Ascending aorta (tissue), 2 donors: ENCODE measurements at places on chromosomes 16 and 17. TPM values are rescaled to one million over a fixed set of nuclear protein-coding genes. Genes with fewer than 3 reads are reported as not detected.

DNA sequence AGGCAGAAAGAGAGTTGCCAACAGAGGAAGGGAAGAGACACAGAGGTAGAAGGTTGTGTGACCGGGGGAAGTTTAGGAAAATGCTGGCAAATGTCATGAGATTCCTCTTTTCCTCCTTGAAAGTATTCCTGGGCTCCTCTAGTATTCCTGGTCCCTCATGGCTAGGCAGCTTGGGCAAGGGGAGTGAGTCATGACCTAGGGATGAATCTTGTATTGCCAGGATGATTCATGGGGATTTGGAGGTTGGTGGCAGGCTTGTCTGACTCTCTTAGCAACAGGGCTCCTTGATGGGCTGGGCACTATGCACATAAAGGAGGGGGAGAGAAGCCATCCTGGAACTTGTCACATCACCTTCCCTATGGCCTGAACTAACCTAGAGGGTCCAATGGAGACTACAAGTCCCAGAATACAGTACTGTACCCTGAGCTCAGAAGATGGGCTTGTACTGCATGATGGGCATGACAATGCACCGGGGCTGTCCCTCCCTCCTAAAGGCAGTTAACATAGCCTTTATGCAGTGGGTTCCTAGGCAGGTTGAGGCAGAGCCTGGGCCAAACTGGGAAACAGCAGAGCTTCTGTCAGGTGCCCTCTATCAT, 2.1 kb upstream of the SEZ6 start:
- DNase-seq: no peak

- DNase-seq: no peak
These were observed 413.2 kb downstream of the SHISA9 start for GRCh38 chr16:13314633-13315032.

DNA sequence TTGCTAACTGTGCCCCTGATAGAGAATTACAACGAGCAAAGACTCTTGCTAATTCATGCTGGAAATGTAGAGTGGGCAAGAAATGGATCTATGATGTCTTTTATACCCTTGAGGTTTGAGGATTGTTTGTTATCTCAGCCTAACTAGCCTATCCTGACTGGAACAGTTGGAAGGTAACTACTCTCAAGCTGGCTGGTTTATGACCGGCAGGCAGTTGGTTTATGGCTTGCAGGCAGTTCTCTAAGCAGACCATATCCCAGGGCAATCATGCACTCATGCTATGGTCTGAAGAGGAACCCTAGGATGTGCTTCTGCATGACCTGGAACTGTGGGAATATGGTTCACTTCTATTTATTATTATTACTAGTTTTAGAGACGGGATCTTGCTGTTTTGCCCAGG, 49.1 kb downstream of the LYRM1 start:
- DNase-seq: no peak

GRCh38 chr17:71780596-71780995, 340.2 kb upstream of the SOX9 start:
- DNase-seq: no peak

DNA sequence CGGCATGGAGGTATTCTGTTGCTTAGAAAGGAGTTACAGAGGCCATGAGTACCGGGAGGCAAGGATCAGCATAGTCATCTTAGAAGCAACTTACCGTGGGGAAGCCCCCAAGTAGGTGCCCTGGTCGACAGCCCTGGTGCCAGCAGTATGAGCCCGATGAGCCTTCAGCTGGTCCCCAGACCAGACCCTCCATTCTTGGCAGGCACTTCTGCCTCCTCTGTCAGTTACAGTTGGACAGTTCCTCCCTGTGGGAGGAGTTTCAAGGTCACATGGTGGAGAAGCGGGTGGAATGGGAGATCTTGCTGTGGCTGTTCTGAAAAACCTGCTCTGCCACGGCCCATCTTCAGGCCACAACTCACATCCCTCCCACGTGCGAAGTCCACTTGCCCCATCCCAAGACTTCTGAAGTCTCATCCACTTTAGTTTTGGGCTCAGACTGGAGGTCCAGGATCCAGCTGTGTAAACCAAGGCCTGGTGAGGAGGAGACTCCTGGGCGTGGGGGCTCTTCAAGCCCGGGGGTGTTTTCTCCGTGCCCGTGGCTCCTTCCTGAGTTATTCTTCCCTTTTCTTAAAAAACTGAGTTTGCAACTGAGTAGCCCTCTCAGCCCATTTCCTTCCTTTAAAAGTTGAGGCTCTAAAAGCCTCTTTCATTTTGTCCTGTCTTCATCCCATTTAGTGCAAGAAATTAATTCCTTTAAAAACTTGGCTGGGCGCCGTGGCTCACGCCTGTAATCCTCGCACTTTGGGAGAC, 133.5 kb downstream of the SEC14L1 start:
- no peak for DNase-seq

GRCh38 chr17:48551214-48551555, 6.3 kb upstream of the HOXB2 start:
- DNase-seq: no peak

DNA sequence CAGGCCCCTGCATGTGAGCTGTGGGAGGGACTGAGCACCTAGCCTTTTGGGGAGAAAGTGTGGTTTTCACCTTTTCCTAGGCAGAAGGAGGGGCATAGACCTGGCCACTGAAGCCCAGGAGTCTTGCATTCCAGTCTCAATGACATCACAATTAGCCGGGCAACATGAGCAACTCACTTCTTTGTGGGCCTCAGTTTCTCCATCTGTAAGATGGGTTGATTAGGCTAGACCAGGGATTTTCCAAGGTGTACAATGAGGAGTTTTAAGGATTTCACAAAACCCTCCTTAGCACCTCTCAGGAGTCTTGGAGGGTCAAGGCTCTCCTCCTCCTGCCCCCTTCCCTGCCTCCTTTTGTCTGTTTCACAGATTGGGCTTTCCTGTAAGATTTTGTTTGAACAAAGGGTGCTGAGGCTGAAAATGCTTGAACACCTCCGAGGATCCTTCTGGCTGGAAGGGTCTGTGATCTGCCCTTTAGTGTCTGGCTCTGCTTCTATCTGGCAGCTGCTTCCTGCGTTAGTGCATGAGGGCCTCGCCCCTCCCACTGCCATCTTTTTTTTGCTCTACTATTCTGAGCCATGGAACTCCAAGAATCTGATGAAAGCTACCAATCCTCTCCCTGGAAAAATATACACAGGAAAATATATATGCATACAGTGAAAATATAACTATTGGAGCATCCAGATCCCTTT, 52.4 kb upstream of the ETV4 start:
- no peak for DNase-seq

DNA sequence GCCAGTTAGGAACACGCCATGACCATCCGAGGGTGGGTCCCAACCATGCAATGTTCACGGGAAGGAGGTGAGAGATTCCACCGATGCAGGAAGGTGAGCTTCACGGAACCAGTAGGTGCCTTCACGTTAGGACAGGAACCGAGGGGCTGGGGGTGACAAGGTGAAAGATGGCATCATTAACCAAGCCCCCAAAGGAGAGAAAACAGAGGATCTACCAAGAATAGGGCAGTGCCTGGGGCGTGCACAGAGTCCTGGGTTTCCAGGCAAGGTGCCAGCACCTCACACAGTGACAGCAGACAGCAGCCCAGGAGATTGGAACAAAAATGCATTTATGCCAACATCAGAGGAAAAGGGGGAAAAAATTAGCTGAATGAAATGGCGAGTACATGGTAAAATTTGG, 137.9 kb downstream of the GSG1L start:
- DNase-seq: no peak

DNA sequence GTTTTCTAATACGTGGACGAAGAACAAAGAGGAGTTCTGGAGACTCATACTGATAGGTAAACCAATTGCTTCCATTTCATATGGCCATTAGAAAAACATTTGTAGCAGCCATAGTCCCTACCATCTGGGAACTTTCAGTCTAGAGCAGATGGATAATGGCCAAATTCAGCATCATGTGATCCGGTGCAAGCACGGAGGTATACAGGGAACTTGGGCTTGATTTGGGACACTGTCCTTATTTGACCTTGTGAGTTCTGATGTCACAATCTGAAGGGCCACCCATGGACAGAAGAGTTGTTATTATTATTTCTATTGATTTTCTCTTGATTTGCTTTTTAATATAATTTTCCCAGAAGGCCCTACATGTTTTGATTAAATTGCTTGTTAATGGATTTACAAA, 154.6 kb upstream of the ZNF267 start:
- no peak for DNase-seq

DNA sequence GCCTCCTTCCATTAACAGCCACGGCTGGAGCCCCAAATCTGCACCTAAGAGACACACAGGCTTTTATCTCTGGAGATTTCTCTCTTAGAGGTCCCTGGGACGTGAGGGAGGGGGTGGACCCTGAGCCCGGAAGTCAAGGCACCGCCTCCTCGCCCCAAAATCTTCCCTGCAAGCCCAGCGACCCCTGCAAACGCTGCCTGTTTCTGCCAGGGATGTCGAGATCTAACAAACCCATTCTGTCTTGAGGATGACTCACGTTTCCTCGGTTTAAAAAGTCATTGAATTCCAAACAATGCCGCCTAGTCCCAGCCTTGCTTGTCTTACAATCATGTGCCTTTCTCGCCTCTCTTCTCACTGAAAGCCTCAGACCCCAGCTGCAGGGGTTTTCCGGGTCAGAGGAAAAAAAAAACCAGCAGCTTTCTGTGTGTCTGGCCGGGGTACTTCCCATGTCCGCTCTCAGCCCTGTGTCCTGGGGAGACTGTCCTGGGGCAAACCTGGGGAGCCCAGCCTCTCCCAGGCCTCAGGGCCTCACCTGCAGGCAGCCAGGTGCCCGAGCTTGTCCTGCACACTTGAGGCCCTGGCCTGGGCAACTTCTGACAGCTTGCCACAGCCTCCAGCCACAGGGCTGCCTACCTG, 15.4 kb downstream of the ARL2BP start:
- DNase-seq: no peak

GRCh38 chr16:28549301-28549899, 4.3 kb upstream of the SGF29 start:
- DNase-seq: no peak

- DNase-seq: no peak
These were observed 24.4 kb downstream of the LAT start for GRCh38 chr16:29009050-29009837.

DNA sequence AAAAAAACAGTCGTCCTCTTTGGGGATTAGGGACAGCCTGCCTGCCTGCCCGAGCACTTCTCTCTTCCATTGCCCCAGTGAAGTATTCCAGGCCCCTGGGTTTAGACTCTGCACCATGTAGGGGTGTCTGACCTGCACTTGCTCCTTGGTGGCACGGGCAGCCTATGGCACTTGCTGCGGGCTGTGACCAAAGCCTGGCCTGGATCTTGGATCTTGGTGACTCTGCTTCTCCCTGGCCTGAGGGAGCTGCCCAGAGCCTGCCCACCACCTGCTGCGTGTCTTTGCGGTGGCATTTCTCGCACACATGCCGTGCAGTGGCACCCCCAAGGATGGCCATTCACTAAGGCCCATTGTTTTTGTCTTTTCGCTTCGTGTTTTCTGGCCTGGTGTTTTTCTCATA, 6.1 kb upstream of the STH start:
- no peak for DNase-seq

DNA sequence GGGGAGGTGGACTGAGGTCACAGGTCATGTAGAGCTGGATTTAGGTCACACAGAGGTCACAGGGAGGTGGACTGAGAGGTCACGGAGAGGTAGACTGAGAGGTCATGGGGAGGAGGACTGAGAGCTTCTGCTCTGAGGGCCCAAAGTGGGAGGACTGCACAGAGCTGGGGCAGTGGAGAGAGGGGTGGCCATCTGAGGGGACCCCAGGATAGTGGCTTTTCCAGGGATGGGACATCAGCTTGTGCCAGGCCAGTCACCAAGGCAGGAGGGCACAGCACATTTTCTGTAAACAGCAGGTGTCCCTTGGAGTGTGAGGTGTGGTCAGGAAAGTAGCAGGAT, 26.1 kb upstream of the JPT2 start:
- DNase-seq: no peak

GRCh38 chr17:8522577-8522976, 86.9 kb downstream of the NDEL1 start:
- no peak for DNase-seq

- no peak for DNase-seq
These were observed 39.9 kb upstream of the NLRP1 start for GRCh38 chr17:5624211-5624610.

DNA sequence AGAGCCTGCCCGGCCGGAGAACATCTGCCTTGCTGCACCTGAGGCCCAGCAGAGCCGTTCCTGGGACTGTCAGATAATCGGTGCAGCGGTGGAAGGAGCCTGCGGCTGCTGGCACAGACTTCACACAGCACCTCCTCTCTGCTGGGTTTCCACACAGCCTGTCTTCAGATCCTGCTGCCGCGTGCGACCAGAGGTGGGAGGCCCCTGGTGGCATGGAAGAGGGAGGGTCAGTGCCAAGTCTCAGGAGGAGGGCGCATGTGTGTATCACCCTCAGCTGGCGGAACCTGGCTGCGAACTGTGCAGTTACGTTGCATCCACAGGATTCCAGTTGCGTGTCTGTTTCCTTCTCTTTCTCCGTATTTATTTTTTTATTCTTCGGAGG, 3.3 kb downstream of the CDK5R1 start:
- no peak for DNase-seq

DNA sequence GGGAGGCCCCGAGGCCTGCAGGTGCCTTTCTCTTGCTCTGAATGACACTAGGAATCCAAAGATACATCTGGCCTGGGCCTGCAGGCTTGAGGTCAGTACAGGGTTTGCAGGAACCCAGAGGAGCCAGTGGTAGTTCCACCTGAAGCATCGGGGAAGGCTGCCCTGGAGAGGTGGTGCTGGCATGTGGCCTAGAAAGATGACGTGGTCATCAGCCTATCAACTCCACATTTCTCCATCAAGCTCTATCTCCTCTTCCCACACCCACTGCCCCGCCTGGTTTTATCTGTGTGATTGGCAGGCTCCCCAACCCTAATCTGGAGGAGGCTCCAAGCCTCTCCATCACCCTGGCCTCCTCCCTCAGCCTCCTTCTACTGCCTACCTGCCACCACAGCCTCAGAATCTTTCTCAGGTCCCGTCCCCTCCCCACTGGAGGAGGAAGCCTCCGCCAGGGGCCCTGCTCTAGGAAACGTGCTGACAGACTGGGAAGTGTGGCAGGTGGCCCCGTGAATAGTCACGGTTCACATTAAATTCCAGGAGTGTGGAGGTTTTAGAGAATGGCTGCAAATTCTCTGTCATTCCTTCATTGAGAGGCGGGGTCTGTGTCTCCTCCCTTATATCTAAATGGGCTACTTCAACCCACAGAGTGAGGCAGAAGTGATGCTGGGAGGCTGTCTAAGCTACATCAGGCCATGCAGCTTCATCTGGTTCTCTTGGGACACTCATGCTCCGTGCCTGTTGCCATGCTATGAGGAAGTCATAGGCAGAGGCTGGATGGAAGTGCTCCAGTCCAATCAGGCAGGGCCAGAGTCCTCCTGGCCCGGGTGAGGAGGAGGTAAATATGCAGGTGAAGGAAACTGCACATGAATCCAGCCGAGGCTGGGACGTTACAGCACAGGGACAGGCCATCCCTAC, 11.4 kb upstream of the MAP2K3 start:
- DNase-seq: no peak

- no peak for DNase-seq
These were observed 10.3 kb upstream of the RNPS1 start for GRCh38 chr16:2278272-2278608.

- no peak for DNase-seq
These were observed 74.0 kb downstream of the SEC14L1 start for GRCh38 chr17:77214743-77215142.

- no peak for DNase-seq
These were observed 52.1 kb upstream of the SLC12A3 start for GRCh38 chr16:56812884-56813283.

GRCh38 chr16:3872216-3872895, 8.2 kb downstream of the CREBBP start:
- DNase-seq: no peak

The KRTAP4-5 gene
- total RNA-seq: not detected

The CPHXL2 gene
- not detected for total RNA-seq

The CES1 gene
- 6.1 TPM for total RNA-seq

The CPNE2 gene
- total RNA-seq: 36.6 TPM

The EPX gene
- total RNA-seq: not detected

The CTRL gene
- total RNA-seq: 0.43 TPM

The TEKT1 gene
- total RNA-seq: not detected

The ABHD15 gene
- 11.0 TPM for total RNA-seq

The GRB7 gene
- total RNA-seq: 1.6 TPM
